NCI-H187 treated with DMSO at 0.1 percent for 48 hours (cell line): ENCODE measurements at places on chromosomes 2 and 18.
A peak's percentile ranks its signal among the peaks of the same experiment; 100 is the strongest.

DNA sequence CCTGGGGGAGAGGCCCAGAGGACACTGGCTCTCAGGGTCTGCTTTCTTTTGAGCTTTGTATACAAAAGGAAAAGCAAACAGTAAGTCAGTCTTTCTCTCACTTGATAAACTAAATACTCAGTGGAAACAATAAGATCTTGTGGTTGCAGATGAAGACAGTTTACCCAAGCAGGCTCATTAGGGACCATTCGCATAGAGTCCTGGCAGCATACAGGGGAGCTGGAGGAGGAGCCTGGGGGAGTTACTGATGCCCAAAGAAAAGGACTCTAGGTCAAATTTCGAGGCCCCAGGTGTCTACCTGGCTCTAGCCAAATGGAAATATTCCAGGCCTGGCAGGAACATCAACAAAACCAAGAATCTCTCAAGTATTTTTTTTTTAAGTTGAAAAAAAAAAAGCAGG, 225.3 kb downstream of the CNTNAP5 start:
- no peak for DNase-seq

GRCh38 chr2:47267711-47268086, 112.6 kb upstream of the STPG4 start:
- DNase-seq: no peak

GRCh38 chr2:143815082-143815481, 685.9 kb downstream of the ARHGAP15 start:
- DNase-seq: no peak

DNA sequence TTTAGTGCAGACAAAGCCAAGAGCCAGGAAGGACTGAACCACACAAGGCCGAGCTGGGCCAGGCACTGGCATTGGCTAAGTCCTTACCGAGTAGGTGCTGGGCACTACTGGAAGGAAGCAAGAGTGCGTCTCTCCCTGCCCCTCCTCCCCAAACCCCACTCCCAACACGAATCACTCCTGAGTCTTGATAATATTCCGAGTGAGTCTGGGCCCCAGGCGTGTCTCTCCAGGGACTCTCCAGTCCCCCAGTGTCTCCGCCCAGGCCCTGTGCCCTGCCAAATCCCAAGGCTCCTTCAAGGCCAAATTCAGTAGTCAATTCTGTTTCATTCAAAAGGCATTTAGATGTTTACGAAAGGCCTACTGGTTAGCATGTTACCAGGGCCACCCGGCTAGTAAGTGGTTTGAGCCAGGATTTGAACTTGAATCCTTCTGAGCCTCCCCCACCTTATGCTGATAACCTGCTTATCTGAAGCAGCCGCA, 82.8 kb downstream of the GLI2 start:
- DNase-seq: no peak

DNA sequence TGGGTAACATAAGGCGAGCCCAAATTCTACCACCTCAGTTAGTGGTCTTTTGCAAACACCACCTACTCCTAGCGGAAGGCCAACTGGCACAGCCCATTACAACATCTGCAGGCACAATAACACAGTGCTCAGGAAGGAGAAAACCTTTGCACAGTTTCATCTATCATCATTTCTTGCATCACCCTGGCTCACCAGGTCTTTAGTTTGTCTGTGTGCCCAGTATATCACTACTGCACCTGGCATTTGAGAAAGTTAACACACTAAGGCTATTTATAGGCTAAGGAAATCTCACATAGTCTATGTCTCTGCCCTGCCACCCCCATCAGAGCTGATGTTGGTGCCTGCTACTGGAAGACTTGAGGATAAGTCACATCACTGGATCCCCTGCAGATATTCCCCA, 484.0 kb downstream of the SATB2 start:
- no peak for DNase-seq

GRCh38 chr2:68909793-68910674, 38.8 kb upstream of the BMP10 start:
- peak; percentile 7 for DNase-seq

- DNase-seq: no peak
Measured at GRCh38 chr2:210128961-210129360, 42.2 kb downstream of the KANSL1L start.

GRCh38 chr2:65021709-65022108, 32.5 kb downstream of the SLC1A4 start:
- no peak for DNase-seq

- DNase-seq: no peak
Measured at GRCh38 chr2:235877275-235877802, 290.8 kb downstream of the GBX2 start.

- no peak for DNase-seq
Measured at GRCh38 chr2:1091895-1092585, 141.4 kb downstream of the SNTG2 start.

DNA sequence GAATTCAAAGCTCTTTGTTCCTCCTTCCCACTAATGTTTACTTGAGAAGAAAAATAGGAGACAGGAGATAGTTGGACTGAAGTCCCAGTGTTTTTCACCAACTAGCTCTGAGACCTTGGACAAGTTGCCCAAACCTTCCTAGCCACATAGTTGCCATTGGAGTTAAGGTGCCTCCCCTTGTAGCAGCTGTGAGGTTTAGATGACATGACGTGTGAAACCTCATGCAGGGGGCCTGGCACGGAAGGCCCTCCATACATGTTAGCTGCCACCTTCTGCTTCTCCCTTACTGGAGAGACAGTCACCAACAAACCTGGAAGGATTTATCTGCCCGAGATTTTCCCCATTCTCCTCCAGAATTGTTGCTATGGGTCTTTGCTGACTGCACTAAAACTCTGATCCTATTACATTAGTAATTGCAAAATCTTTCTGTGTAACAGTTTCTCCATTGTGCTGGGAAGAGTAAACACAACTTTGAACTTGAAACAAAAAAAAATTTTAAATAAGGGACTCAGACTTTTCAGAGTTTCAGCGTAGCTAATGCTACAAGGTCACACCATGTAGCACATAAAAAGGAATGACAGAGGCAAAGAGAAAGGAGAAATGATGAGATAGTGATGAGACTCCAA, 23.8 kb upstream of the CABYR start:
- DNase-seq: no peak

GRCh38 chr2:128441341-128442052, 122.8 kb upstream of the HS6ST1 start:
- DNase-seq: no peak

DNA sequence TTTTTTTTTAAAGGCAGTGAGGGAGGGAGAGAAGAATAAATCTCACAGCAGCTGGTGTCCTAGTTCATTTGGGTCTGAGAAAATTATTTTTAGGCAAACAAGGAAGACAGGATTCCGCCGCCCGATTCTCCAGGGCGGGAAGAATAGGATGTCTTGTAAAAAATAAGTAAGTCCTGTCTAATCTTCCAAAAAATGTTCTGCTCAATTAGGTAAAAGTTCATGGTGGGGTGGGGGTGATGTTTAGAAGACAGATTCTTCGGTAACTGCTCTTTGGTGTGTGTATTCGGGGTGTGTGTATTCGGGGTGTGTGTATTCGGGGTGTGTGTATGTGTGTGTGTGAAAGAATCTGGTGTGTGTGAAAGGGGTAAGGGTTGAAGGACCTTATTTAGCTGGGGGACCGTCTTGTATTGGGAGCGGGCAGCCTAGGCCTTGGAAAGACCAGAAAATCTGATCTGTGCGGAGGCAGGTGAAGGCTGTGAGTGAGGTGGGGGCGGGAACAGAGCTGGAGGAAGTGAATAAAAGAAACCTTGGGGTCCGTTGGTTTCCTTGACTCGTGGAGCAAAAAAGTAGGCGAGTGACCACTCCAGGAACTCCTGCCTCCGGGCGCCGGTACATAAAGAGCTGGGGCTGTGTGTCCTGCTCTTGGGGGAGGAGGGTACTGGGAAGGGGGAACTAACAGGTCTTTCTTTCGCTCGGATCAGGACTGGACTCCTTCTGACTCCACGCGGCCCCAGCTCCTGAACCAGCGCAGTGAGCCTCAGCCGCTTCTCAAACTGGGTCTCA, 4.4 kb upstream of the PAX3 start:
- DNase-seq: no peak

GRCh38 chr2:204027091-204027490, 90.5 kb downstream of the ICOS start:
- DNase-seq: no peak

DNA sequence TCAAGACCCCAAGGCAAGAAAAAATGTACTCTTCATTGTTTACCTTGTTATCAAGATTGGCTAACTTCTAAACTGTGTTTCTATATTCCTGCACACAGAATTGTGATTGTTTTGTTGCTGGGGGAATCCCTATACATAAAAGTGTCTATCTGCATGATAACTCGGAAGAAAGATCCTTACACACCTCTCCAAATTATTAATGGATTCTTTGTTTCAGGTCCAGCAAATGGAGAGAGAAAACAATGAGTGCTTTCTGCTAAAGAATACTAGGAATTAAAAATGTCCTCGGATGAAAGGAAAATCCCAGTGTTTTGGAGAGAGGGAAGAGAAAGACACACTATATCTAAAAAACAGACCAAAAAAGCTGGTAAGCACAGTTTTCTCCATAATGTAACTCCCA, 6.2 kb upstream of the DAPL1 start:
- no peak for DNase-seq

DNA sequence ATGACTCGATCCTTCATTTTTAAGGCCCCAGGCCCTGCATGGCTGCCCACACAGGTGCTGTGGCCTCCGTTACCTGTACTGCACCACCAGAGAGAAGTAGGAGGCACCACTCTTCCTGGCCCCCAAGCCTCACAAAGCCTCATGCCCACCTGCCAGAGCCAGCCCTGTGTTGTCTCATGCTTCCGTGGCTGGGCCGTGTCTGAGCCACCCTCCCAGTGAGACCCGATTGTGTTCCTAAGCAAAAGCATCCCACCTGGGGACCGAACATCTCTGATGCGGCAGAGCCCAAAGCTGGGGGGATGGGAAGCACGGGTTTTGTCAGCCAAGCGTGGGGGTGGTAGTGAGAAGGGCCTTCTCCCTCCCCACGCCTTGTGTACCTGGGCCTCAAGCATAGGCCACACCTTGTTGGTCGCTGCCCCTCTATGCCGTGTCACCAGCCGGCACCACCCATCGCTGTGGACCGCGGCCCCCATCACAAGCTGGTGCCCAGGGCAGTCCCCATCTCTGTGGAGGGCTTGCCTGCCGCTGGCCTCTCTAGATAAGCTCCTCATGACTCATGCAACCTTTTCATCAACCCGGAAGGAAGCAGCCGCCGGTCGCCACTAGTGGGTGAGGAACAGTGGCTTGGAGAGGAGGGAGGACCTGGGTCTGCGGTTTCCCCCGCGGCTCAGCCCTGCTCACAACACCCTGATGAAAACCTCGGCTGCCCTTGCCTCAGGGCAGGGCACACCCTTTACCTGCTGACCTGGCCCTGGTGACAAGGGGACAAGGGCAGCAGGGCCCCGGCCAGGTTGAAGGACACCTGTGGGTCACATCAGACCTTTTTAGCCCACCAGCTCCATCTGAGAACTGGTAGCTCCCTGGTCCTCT, 2.7 kb upstream of the RNPEPL1 start:
- no peak for DNase-seq

DNA sequence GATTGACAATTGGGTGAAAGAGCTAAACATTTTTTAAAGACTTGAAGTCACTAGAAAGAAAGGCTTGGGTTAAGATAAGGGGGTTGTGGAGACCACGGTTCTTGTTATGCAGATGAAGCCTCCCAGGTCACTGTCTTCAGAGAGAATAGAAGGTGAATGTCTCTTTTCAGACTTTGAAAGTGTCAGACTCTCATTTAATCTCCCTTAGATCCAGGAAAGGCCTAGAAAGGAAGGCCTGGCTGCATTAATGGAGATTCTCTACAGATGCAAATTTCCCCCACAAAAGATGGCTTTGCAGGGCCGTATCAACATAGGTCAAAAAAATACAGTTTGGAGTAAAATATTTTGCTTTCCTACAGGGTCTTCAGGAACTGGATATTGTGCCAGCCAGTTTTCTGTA, 193.9 kb downstream of the RTP5 start:
- no peak for DNase-seq

- no peak for DNase-seq
Measured at GRCh38 chr2:23713351-23713750, 213.6 kb downstream of the ATAD2B start.

- DNase-seq: no peak
Measured at GRCh38 chr2:151338115-151338514, 19.3 kb upstream of the TNFAIP6 start.

- DNase-seq: no peak
Measured at GRCh38 chr2:233430081-233430480, 75.8 kb downstream of the DGKD start.

GRCh38 chr2:72149556-72150156, 2.0 kb upstream of the CYP26B1 start:
- DNase-seq: no peak

DNA sequence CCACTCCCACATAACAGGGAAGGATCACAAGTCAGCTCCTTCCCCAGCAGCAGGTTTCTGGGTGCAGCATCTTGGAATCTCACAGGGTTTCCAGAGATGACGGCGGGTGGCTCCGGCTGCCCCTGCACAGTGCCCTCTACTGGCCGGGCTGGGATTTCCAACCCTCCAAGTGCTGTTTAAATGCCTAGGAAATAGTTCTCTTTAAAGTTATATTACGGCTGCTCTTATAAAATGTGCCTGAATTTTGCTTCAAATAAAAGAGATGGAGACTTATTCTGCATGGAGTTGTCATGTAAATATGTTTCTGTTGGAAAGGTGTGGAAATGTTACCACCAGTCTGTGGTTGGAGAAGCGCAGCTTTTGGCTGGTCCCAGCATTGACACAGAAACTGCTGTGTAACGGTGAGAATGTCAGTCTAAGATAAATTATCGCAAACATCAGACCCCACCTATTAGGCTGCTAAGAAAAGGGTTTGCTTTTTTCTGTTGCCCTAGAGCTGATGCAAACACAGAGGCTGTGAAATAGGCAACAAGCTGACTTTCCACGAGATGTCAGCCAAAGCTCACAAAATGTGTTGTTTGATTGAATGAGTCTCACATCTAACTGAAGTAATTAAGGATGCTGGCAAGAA, 3.3 kb upstream of the HJURP start:
- no peak for DNase-seq

DNA sequence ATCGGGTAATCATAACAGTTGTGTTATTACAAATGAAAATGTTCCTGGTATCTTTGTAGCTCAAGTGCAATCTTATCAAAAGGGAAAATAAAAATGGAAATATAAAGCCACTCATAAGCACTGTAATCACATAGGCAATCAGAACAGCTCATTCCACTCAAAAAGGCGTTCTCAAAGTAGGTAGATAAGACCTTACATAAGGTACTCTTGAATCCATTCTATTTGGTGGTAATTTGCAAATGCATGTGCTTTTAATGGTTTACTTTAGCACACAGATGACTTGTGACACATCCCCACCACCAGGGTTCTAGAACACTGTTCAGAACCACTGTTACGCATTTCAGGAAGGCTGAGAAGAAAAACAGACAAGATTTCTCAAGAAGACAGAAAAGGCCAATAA, 86.7 kb upstream of the NARS1 start:
- DNase-seq: no peak
